ENCODE measurements at places on chromosomes 7 and 10.

DNA sequence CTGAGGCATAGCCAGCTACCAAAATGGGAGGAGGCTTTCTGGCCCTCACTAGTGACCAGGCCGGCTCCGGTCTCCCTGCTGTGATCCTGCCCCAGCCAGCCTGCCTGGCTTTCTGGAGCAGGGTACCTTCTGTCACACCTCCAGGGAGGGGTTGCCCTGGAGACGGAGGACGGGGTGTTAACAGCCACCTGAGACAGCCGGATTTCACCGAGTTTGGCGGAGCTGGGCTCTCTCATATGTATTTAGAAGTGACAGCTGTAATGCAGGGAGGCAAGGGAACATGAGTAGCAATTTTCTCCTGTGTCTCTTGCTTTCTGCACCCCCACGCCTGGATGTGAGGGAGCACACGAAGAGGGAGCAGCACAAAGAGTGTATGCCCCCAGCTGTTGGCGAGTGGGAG lies 473.3 kb downstream of the PLXNA4 start:
- no peak for DNase-seq

GRCh38 chr7:141640239-141640840 lies 61.6 kb downstream of the DENND11 start:
- DNase-seq = no peak

DNA sequence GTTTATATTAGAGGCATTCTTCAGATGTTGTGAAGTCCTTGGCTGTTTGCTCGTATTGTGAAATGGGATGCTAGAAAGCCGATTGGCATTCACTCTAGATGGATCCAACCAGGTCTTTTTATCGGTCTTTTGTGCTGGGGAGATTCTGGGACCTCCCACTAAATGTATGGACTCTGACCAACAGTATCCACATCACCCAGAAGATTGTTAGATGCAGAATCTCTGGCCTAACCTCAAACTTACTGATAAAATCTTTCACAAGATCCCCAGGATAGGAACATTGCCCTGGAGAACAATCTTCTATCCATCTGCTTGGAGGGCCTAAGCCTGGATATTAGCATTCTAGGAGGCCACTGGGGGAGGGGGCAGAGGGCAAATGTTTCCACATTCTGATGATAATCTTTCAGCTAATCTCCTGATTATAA lies 160.9 kb downstream of the PLXDC2 start:
- no peak for DNase-seq

GRCh38 chr10:16952080-16952479 lies 134.9 kb upstream of the RSU1 start:
- no peak for DNase-seq

DNA sequence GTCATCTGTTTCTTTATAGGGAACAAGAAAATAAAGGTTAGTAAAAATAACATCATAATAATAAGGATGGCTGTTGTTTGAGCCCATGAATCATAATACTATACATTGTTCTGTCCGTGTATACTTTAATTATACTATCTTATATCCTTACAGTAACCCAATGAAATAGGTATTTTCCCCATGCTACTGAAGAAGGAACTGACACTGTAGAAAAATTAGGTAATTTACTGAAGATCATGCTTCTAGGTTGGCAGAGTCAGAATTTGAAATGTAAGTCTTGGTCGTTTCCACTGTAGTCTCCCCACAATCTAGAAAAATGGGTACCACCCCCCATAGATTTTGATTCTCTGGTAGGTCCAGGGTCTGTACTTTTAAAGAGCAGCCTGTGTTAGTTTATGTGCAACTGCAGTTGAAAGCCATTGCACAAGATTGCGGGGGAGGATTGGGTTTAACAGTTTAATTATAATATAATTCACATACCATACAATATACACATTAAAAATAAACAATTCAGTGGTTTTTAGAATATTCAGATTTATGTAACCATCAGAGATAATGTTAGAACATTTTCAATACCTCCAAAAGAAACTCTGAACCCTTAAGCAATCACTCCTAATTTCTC lies 47.7 kb downstream of the SHOC2 start:
- no peak for DNase-seq

DNA sequence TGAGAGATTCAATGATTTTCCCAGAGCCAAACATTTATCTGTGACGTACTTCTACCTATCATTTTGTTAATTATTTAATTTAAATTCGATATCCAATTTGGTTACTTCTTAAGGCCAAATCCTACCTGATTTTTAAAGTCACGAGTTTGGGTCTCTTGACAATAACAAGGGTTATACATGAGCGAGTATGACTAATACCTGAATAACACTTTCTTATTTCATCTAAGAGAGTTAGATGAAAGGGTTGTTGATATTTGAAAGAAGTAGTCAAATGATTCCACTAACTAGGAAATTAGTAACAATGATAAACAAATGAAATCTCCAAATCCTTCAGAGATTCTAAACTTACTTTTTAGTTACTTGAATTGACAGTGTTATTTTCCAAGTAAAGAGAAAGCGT lies 1086.9 kb downstream of the XPNPEP1 start:
- DNase-seq = no peak

- no peak for DNase-seq
These were observed 17.0 kb downstream of the SRI start for GRCh38 chr7:88202799-88203198.

DNA sequence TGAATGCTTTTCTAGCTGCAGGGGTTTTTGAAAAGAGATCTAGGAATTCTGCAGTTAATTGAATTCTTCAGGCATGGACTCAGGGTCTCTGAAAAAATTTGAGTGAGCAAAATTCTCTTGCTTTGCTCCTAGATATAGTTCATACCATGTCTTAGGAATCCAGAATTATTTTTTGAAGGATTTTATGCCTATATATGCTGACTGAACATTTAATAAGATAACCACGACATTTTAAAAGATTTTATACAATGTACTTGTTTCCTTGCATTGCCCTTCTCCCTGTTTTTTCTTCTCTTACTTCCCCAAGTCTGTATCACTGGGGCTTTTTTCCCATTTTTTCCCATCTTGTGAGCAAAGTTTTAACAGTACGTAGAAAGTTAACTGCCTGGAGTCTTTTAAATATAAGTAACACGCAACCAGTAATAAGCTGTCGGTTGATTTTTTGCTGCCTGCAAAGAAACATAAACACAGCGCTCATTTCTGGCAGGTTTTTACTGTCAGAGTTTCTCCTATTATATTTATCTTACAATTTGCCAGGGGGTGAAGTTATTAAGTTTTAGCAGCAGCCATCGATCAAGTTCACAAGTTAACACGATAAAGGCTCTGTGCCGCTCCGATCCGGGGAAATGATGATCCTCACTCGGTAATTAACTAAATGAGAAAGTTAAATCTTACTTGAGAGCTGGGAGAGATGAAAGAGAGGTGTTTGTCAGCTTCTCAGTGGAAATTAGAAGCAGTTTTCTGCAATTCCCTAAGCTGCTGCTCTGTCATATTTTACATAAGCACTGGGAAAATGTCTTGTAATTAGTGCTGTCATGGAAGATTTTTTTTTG lies 81.0 kb downstream of the POLL start:
- DNase-seq = no peak

Data from fibroblast of skin of back (primary cell).